ENCODE measurements at places on chromosomes 1 and 21. TPM values are rescaled to one million over a fixed set of nuclear protein-coding genes. Genes with fewer than 3 reads are reported as not detected.

The AXDND1 gene
- total RNA-seq: 0.07 TPM

The SMYD2 gene
- total RNA-seq: 26.4 TPM

The MCOLN3 gene
- total RNA-seq: 0.73 TPM

The CELA3B gene
- total RNA-seq: not detected

The KRTAP10-7 gene
- not detected for total RNA-seq

The TRIM17 gene
- total RNA-seq: 0.07 TPM

The RXFP4 gene
- total RNA-seq: not detected

The MROH9 gene
- 0.39 TPM for total RNA-seq

The NEGR1 gene
- total RNA-seq: 15.7 TPM

The COL11A1 gene
- 2.5 TPM for total RNA-seq

The LEMD1 gene
- total RNA-seq: not detected

The NR1I3 gene
- total RNA-seq: not detected

All from smooth muscle cell of the pulmonary artery (primary cell).